ENCODE measurements at places on chromosomes 3 and 15.
A peak's percentile ranks its signal among the peaks of the same experiment; 100 is the strongest.

GRCh38 chr3:56133423-56133822 lies 334.8 kb downstream of the ERC2 start:
- DNase-seq = no peak

DNA sequence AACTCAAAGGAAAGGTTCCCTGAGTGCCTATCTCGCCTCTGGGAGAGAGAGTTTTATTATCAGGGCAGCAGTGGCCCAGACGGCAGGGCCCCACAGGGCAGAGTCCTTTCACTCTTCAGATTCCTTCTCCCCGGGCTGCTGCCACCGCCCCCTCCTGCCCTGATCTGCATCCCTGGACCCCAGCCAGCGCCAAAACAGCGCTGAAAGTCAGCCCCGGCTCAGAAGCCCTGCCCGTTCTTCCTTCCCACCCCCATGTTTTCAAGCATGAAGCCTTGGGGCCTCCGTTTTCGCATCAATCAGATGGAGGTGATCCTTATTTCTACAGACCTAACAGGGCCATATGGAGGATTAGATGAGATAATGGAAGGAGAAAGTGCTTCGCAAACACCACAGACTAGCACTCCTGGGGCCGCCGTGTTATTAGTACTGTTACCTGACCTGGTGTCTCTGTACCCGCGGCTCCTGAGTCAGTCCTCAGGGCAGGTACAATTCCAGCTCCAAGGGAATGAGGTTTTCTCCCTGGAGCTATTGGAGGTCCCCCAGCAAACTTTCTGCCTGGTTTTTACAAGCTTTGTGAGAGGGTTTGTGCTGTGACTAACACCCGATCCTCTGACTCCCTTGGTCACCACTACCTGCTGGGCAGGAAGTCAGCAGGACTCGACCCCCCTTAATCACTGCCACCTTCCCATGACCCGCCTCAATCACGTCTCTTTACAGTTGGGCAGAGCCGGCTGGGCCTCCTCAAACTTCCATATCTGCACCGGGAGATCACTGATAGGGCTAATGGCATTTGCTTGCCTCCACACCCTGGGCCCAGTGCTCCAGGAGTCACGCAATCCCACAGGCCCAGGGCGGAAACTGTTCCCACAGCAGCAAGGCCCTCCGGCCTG lies 39.5 kb upstream of the TSEN2 start:
- DNase-seq = no peak

GRCh38 chr3:18767756-18768303 lies 342.7 kb upstream of the SATB1 start:
- no peak for DNase-seq

DNA sequence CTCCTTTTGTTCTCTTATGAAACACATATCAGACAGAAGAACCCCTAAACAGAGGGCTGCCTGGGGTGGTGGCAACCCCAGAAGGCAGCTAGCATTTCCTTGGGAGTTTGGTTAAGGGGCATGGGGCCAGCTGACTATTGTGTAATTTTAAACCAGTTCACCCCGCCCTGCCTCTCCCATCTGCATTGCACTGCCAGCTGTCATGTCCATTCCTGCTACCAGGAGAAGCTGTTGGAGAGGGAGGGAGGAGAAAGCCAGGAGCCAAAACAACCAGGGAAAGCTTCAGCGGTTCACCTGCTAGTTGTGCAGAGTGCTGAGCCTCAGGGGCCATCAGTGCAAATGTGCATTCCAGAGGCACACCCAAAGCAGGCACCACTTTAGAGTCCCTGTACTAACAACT lies 47.6 kb upstream of the ATP1B3 start:
- DNase-seq = no peak

DNA sequence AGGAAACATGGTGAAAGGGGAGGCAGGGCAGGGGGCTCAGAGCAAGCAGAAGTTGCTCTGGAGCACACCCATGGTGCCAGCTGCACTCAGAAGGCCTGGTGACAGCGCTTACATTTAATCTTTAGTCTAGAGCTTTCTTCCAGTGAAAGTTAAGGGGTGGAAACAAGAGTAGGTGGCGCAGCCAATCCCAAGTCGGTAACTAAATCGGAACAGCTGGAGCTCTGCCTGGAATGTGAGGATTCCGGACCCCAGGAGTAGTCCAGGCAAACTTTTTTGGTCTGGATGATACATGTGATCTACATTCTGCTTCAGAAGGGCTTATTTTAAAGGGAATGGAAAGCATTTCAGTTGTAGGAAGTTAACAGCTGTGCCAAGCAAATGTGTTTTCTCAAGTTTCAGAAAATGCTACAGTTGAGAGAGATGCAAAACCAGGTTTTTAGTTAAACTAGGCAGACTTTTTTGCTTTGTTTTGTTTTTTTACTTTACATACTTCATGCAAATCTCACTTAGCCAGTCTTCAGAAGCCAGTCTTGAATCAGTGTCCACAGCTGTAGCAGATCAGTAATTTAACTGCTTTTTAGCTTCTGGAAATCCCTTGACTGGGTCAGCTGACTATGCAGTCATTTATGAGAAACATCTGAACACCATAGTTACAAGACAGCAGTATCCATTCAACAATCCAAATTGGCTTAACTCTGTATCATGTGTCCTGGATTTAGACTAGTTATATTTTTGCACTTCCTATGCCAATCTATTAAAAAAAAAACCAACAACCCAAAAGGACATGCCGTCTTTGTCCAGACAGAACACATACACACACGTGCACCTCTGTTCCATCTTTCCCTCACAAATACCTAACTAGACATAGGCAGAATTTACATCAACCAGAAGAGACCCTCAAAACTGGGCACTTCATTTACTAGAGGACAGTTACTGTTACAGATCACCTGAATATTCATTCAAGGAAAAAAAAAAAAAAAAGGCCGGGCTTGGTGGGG lies 33.2 kb downstream of the ZNF106 start:
- DNase-seq = peak; percentile 59

- no peak for DNase-seq
Measured at GRCh38 chr15:29470311-29470710, 200.7 kb upstream of the NSMCE3 start.

- DNase-seq = no peak
Measured at GRCh38 chr3:59270921-59271320, 221.1 kb upstream of the CFAP20DC start.

DNA sequence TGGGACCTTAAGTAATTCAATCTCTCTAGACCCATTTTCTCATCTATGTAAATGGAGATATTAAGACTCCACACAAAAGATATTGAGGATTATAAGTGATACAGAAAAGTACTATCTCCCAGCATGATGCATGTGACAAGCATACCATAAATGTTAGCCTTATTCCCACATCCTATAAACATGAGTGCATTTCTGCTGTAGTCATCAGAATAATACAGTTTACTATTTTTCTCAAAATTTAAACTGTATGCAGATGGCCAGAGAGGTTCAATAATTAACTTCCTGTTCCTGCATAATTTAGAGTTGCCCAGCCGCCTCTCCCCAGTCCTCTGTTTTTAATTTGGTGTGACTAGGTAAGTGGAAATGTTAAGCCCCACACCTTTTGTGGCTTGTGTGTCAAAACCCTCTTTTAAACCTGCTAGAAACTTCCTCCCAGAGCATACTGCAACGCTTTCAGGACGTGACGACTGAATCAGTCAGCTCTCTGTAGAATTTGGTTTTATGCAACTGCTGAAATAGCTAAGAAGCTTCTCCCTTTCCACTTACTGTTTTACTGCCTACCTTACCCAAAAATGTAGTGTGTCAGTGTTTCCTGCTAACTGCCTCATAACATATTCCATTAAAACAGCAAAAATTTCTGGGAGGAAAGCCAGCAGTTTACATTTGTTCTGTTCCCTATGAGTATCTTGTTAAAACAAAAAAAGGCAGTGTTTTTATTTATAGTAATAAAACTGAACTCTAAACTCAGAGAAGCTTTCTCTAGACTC lies 1037.9 kb downstream of the EPHA3 start:
- no peak for DNase-seq

GRCh38 chr15:22969489-22969888 lies 10.7 kb downstream of the CYFIP1 start:
- no peak for DNase-seq

DNA sequence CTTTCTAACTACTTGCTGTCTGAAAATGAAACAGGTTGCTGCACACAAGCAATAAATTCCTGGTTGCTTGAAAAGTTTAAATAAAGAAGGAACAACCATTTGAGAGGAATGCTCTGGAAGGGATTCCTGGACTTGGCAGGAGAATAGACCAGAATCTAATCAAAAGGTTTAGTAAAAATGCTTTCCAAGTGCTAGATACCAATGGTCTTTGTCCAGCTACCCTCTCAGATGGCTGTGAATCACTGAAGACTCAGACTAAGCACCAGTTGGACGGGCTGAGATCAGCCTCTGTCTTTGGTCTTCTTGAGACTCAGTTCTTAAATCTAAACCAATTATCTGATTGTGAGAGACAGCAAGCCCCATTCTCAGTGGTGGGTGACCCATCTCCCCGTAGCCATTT lies 27.7 kb upstream of the LPP start:
- DNase-seq = no peak

DNA sequence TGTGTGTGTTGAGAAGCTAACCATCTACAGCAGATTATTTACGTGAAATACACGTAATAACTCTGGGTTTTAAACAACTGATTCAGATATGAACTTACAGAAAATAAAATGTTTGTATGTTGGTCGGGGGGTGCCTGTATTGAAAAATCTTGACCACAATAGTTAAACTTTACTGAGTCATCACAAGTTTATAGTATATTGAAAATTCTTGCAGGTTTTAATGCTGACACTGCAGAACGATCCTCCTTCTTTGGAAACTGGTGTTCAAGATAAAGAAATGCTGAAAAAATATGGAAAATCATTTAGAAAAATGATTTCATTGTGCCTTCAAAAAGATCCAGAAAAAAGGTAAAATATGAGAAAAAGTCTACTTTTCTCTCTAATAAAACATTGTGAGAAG lies 41.3 kb upstream of the SLC22A13 start:
- DNase-seq = no peak

DNA sequence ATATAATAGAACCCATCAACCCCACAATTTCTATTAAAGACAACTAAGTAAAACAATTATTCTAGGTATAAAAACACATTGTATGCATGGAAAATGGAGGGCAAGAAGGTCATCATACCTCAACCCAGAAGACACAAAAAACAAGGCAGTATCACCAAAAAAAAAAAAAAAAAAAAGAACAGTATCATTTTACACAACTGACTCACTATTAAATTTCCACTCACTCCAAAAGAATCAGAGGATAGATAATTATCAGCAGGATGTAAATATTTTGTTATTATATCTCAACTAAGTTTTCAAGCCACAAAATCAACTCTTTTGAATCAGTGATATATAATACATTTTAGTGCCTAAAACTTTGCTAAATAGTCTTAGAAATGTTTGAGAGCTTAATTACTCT lies 55.0 kb downstream of the CLASP2 start:
- DNase-seq = no peak

- DNase-seq = no peak
Measured at GRCh38 chr3:126857928-126858327, 125.0 kb upstream of the PLXNA1 start.

DNA sequence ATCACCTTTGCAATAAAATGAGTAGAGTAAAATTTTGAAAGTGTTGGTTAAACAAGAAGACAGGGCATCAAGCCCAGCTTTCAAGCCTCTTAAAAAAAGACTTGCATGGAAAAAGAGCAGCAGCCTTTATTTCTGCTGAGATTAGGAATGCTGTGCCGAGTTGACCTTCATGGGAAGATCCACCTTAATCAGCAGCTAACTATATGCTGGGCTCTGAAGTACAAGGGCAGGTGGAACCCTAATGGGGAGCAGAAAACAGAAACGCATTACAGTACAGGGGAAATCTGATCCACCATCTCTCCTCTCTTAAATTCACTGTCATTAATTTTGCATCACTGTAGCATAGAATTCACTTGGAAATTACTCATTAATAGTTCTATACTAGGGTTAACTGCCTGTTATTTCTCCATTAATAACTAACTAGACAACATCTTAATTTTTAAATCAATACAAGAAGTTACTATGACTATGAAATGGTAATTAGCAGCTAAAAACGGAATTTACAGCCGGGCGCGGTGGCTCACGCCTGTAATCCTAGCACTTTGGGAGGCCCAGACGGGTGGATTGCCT lies 133.6 kb downstream of the GHSR start:
- DNase-seq = no peak

DNA sequence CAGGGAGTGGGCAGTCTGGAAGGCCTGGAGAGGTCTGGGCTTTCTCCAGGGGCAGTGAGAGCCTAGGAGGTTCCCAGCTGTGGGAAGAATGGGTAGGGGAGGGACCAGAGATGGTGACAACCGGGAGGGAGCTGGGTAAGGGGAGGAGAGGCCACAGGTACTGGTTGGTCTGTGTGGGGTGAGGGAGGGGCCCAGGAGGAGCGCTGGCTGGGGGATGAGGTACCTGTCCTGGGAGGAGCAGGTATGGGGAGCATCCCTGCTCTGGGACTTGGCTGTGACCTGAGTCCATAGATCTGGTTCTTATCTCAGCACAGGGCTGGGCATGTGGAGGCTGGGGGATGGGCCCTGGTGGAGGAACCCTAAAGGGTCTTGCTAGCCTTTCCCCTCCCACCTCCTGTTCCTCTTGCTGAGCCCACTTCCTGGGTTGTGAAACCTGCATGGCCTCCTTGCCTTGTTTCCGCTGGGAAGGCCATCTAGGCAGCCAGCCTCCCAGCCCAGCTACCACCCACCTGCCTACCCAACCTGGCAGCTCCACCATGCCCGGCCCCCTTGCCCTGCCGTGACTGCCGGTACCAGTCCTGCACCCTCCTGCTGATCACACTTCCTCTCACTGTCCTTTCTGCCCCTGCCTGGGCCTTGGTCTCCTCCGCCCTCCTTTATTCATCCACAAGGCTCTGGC lies 11.0 kb downstream of the PRKCD start:
- no peak for DNase-seq
